ENCODE measurements at places on chromosomes 7 and 10.

GRCh38 chr7:41705109-41705901 lies 2.4 kb upstream of the INHBA start:
- DNase-seq, result peak; percentile 63

DNA sequence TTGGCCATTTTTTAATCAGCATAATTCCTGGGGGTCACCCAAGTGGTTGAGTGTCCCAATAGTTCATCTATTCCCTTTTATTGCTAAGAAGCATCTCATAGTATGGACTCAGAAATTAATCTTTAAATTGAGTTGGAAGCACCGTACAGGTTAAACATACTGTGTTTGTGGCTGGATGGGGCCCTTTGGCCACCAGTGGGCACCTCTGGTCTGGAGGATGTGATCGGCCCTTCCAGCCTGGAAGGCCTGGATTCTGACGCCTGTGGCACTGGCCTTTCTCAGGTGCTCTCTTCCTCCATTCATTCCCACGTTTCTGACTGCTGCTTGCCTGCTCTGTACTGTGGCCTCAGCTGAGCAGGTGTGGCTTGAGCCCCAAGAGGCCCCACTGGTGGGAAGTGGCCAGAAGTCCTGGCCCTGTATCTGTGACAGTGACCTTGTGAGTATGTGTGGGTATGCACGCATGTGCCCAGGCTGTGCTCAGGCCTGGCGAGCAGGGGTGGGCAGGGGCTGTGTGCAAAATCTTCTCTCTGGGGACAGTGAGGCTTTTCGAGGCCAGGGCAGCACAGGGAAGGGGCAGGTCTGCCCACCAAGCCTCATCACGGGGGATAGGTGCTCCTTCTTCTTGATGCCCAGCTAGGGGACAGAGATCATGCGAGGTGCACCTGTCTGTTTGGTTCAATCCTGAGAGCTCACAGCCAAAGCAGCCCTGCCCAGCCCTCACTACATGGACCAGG lies 30.1 kb downstream of the LDB3 start:
- DNase-seq, result no peak

DNA sequence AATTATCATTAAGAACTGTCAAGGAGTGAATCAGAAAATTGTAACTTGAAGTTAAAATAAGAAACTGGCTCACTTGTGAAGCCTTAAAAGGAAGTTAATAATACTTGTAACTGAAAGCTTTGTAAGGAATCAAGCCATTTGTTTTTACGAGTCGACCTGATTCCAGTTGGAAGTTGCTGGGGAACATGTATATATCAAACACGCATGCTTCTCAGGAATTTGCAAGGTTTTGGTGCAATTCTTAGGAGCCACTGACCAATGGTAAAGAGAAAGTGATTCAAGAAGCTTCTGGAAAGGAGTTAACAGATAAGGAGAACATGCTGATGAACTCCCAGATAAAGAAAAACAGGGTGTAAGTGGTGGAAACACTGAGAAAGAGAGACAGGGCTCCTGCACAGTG lies 56.4 kb downstream of the ETV1 start:
- DNase-seq, result no peak

DNA sequence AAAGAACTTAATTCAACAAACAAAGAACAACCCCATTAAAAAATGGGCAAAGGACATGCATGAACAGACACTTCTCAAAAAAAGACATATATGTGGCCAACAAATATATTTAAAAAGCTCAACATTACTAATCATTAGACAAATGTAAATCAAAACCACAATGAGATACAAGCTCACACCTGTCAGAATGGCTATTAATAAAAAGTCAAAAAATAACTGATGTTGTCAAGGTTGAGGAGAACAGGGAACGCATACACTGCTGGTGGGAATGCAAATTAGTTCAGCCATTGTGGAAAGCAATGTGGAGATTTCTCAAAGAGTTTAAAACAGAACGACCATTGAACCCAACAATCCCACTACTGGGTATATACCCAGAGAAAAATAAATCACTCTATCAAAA lies 19.1 kb downstream of the ZFAND4 start:
- DNase-seq, result no peak

DNA sequence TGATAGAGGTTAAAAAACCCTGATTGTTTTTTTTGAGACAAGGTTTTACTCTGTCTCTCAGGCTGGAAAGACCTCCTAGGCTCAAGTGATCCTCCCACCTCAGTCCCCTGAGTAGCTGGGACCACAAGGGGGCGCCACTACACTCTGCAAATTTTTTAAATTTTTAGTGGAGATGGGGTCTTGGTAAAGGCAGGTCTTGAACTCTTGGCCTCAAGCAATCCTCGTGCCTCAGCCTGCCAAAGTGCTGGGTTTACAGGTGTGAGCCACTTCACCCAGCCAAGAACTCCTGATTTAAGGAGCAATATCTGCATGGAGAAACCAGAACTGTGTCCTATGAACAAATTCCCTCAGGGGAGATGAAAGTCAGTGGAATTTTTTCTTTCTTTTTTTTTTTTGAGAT lies 7.3 kb upstream of the KLHDC10 start:
- DNase-seq, result no peak

GRCh38 chr7:100008525-100008924 lies 6.9 kb upstream of the ZKSCAN1 start:
- DNase-seq, result no peak

GRCh38 chr7:88967432-88967831 lies 171.9 kb upstream of the TEX47 start:
- DNase-seq, result no peak

DNA sequence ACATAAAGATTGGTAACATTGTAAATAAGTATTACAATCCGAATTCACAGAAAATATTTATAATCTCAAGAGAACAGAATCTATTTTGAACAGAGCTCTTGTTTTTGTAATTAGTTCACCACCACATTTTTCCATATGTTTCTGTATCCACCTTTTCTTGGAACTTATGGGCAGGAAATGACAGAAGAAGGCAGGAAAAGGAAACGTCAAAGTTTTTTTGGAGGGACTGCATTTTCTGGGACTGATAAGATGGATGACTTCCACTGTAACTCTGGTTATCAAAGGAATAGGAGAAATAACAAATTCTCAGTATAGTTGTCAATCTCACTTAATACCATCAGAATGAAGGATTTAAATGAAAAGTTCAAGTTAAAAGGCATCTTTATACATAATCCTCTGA lies 75.1 kb upstream of the SMNDC1 start:
- no peak for DNase-seq

- no peak for DNase-seq
Measured at GRCh38 chr7:134571746-134572461, 23.0 kb downstream of the AKR1B15 start.

DNA sequence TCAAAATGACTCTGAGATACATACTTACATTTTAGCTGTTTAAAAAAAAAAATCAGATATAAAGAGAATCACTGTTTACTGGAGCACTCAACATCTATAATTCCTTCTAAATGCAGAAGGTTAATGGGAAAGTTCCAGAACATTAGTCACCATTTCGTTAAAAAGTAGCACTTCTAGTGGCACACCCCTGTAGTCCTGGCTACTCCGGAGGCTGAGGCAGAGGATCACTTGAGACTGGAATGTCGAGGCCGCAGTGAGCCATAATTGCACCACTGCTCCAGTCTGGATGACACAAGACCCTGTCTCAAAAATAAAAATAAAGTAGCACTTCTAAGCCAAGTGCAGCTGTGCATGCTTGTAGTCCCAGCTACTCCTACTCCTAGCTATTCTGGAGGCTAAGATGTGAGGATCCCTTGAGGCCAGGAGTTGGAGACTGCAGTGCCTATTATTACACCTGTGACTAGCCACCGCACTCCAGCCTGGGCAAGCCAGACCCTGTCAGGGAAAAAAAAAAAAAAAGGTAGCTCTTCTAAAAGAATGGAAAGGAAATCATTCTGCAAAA lies 2.2 kb downstream of the FGFBP3 start:
- no peak for DNase-seq

DNA sequence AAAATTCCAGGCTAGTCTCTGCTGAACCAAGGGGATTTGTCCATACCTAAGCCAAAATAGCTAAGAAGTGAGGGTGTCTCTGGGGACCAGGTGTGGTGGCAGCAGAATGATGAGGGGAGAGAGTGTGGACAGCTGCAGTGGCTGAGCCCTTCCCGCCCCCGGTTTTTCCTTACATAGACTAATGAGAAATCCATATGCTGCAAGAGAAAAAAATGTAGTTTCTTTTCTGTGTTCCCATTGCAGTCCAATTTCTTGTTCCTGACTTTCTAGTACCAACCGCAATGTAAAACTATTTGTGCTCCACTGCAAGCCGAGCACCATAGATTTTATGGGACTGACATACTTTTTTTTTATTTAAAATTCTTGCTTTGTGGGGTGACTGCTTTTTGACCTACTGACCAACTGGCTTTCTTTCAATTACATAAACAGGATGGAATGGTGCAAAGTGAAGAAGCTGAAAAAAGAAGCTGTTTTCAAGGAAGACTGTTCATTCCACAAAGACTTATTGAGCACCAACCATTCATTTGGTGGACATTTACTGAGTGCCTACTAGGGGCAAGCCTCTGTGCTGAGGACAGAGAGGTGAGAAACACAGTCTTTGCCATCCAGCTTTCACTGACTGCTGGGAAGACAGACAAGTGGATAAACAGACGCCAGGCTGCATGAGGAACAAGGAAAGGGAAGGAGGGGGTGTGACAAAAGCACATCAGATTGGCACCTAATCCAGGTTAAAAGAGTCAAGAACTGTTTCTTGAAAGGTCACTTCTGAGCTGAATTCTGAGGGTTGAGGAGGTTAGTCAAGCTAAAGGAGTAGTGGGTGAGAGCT lies 9.8 kb downstream of the CEP41 start:
- DNase-seq, result no peak

- no peak for DNase-seq
Measured at GRCh38 chr10:97981816-97982215, 48.6 kb downstream of the CRTAC1 start.

GRCh38 chr7:67549126-67549525 lies 552.5 kb downstream of the TYW1 start:
- DNase-seq, result no peak

DNA sequence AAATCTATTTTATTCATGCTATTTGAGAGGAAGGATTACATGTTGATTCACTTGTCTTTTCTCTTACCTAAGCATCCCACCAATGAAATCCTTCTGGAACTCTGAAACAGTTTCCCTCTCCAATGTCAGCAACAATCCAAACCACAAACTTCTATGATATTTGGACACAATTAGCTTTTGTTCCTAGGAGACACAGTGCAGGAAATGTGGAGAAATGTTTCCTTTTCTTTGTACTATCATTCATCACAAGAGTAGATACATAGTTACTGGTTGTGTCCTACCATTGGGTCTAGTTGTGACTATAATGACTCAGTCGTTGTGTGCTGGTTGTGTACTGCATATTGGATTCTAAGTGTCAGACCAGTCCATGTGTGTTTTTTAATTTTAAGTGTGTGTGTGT lies 156.8 kb upstream of the MAGI2 start:
- no peak for DNase-seq

DNA sequence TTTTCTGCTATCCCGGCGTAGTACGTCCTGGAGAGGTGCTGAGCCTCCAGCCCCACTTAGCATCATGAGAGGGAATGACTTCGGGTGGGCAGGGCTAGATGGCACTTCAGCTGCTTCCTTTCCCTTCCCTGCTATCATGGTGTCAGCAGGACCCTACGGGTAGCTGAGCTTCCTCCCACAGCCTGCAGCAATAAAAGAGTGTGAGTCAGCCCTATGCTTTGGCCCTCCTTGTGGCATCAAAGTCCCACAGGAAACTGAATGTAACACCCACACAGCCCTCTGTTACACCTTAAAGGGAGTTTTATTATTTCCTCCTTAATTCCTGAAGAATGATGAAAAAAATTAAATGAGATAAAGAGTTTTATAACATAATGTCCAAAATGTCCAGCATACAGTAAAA lies 458.1 kb downstream of the RPS24 start:
- DNase-seq, result no peak
